Stimulated activated CD4-positive, alpha-beta T cell treated with anti-CD3 and anti-CD28 coated beads, TNF-alpha, amount 100 ng/mL, for 1 hour (primary cell): ENCODE measurements at places on chromosomes 5 and 9.

DNA sequence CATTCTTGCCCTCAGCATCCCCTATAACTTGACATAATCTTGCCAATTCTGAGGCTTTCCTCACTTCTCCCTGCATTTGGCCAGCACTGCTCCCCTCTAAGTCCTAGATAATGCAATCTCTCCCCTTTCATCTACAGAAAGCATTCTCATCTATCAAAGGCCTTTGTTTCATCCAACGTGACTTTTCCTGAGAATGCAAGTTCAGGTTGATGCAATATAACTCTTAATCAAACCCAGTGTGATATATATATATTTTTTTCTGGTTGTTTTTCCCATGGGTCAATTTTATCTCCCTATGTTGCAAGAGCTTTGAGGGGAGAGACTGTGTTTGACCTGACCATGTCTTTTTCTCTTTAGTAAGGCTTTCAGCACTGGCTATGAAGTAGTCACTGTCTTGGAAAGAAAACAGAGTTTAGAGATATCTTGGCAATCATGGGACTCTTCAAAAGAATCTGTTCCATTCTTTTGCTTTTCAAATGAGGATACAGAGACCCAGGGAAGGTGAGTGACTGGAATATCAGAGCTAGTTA lies 268.6 kb downstream of the TRPM3 start:
- no peak for DNase-seq

GRCh38 chr5:140926443-140927227 lies 536 bp downstream of the PCDHAC1 start:
- DNase-seq = no peak

GRCh38 chr5:83653669-83654068 lies 67.0 kb downstream of the HAPLN1 start:
- no peak for DNase-seq

DNA sequence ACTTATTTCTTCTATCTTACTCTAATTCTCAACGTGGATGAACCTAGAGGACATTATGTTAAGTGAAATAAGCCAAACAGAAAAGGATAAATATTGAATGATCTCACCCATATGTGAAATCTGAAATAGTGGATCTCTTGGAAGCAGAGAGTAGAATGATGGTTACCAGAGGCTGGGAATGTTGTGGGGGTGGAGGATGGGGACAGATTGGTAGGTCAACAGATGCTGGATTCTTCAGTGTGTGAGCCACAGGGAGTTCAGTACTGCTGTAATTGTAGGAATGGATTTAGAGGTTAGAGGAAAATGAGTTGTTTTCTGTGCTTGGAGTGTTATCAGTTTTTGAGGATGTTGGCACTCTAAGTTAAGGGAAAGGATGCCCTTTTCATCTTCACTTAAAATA lies 190.6 kb downstream of the FBXL7 start:
- DNase-seq = no peak

DNA sequence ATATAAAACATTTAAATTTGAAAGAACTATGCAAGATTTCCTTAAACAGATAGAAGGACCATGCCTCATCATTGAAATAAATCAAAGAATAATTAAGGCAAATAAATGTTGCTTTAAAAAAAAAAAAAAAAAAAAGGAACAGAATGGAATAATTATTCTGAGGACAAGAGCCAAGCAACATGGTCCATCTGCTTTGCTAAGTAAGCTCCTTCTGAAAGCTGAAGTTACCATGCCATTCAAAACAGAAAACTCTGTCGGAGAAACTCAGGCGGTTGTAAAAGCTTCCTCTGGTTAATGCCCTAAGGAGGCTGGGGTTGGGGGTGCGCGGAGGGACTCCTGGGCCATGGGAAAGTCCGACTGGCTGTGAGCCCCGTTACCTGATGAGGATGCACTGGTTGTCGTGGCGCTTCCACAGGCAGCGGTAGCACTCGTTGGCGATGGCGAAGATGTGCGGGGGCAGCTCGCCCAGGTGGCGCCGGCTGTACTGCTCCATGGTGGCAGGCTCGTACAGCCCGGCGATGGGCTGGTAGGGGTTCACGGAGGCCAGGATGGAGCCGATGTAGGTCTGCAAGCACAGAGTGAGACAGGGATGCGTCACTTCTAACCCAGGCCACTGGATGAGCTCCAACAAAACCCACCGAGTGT lies 141.7 kb downstream of the MYO10 start:
- no peak for DNase-seq

DNA sequence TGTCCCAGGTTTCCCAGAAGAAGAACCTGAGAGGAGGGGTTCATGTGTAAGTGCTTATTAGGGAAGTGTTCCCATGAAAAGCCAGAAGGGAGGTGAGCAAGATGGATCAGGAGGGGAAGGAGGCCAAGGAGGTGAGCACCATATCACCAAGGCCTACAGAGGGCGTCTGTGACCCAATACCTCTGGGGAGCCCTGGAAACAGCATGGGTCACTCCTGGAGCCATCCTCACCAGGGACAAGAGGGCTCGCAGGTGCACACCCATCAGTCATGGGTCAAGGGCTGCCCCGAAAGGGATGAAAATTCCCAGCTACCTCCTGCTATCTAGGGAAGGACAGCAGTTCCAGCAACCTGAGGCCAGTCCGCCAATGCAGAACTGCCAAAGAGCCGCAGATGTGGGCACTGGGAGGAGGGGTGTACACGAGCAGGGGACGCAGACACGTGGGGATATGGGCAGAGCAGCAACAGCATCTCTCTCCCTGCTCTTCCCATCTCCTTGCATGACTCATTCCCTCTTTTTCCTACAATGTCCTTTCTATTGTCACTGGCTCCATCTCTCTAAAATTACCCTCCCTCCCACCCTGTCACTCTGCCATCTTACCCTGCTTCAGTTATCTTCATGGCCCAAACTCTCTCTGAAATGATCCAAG lies 167.6 kb upstream of the FSTL4 start:
- no peak for DNase-seq

- DNase-seq = no peak
These were observed 327.4 kb downstream of the SH3GL2 start for GRCh38 chr9:17906176-17906840.

GRCh38 chr9:85605905-85606304 lies 135.8 kb downstream of the AGTPBP1 start:
- no peak for DNase-seq

DNA sequence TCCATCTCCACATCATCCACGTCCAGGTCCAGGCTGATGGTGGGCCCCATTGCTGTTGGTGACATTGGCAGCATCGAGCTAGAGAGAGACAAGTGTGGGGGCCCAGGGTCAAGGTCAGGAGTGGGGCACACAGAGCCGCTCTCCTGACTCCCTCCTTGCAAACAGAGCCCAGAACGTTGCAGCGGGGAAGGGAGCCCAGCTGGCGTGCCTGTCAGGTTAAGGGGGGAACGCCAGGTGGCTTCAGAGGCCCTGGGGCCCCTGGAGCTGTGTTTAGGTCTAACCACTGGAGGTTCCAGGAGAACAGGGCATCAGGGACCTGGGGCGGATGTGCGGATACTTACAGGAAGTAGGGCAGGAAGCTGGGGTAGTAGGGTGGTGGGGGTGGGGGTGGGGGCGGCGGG lies 7.5 kb downstream of the RNF44 start:
- no peak for DNase-seq

GRCh38 chr9:10250219-10250618 lies 362.6 kb downstream of the PTPRD start:
- DNase-seq = no peak

DNA sequence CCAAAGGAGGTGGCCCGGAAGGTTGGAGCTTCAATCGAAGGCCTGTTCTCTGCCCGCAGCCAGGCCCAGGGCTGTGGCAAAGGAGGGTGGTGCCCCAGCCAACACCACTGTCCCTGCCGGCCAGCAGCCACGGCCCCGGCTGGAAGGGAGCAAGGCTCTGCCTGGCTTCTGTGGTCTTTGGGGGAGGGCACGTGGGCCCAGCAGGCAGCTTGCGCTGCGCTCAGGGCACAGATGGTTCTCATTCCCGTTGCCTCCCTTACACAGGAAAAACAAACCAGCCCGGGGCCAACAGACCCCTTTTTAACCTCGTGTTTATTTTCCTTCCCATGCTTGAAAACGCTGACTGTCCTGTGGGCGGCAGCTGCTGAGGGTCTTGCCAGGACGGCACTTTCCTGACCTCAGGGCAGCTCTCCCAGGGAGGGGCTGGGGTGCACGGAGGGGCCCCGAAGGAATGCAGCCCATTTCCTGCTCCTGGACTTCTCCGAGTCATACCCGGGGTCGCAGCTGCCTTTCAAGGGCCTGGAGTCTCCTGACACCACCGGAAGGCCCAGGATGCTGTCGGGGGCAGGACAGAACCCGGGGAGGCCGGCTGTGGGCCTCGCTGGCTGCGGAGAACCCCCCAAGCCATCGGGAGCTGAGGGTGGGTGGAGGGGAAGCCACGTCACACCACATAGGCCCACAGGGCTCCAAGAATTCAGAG lies 1.1 kb upstream of the GPSM1 start:
- no peak for DNase-seq

- no peak for DNase-seq
These were observed 78.2 kb downstream of the RFK start for GRCh38 chr9:76316069-76316468.
